ENCODE measurements at places on chromosomes 13 and 19.

- DNase-seq = no peak
Observed at GRCh38 chr13:28527629-28528028, 32.7 kb upstream of the FLT1 start.

DNA sequence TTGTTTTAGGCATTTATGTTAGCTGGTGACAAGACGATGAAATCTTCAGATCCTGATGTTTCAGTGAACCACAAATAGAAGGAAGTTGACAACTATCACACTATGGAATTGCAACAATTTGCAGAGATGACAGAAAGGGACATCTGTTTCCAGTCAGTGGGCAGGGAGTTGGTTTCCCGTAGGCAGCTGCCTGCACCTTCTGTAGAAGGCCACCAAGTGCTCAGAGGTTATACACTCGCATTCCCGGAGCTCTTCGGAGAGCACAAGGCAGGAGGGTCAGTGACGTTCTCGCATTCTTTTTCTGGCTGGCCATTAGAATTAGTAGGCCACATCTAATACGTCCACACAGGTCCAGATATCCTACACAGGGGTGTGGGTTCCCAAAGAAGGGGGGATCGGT, 129.4 kb downstream of the SHISA2 start:
- no peak for DNase-seq

GRCh38 chr13:43776006-43776405, 10.8 kb downstream of the ENOX1 start:
- no peak for DNase-seq

DNA sequence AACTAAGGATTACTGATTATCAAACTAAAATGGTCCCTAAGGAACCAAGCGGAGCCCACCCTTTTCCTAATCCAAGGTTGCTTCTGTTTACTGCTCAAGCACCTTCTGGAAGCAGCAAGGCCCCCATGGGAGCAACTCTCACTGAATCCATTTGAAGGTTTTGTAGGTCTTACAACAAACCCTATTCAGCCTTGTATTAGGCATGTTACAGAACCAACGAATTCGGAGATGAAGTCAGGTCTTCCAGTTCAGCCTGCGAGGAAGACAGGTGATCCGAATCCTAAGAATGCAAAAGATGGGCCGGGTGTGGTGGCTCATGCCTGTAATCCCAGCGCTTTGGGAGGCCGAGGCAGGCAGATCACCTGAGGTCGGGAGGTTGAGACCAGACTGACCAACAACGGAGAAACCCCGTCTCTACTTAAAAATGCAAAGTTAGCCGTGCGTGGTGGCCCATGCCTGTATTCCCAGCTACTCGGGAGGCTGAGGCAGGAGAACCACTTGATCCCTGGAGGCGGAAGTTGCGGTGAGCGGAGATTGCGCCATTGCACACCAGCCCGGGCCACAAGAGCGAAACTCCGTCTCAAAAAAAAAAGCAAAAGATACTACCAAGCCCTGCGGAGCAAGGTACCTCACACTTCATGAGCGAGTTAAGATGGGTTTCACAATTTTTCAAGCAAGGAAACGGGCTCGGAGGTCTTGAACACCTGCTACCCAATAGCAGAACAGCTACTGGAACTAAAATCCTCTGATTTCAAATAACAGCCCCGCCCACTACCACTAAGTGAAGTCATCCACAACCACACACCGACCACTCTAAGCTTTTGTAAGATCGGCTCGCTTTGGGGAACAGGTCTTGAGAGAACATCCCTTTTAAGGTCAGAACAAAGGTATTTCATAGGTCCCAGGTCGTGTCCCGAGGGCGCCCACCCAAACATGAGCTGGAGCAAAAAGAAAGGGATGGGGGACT, 609 bp downstream of the ZAR1L start:
- no peak for DNase-seq

GRCh38 chr13:109389892-109390345, 396.5 kb downstream of the IRS2 start:
- DNase-seq = no peak

DNA sequence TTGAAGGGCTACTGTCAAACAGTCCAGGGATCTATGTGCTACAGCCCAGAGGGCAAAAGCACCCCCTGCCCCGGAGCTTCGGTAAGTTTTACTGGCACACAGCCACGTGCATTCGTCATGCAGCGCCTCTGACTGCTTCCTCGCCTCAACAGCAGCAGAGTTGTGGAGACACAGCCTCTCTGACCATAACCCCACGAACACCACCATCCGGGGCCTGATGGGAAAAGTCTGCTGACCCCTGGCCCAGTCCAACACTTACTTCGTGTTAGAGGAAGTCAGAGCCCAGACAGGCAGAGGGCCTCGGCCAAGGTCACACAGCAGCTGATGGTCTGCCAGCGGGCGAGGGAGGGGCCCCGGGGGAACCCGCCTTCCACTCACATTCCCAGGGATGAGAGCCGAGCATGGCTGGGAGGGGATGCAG, 5.1 kb downstream of the CBARP start:
- DNase-seq = peak; percentile 54

DNA sequence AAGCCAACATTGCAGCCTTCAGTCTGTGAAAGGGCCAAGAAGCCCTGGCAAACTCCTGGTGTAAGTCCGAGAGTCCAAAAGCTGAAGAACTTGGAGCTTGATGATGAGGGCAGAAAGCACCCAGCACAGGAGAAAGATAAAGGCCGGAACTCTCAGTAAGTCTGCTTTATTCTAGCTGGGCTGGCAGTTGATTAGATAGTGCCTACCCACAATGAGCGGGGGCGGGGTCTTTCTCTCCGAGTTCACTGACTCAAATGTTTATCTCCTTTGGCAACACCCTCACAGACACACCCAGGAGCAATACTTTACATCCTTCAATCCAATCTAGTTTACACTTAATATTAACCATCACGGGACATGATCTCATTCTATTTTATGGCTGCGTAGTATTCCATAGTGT, 1317.1 kb downstream of the SLITRK1 start:
- no peak for DNase-seq

DNA sequence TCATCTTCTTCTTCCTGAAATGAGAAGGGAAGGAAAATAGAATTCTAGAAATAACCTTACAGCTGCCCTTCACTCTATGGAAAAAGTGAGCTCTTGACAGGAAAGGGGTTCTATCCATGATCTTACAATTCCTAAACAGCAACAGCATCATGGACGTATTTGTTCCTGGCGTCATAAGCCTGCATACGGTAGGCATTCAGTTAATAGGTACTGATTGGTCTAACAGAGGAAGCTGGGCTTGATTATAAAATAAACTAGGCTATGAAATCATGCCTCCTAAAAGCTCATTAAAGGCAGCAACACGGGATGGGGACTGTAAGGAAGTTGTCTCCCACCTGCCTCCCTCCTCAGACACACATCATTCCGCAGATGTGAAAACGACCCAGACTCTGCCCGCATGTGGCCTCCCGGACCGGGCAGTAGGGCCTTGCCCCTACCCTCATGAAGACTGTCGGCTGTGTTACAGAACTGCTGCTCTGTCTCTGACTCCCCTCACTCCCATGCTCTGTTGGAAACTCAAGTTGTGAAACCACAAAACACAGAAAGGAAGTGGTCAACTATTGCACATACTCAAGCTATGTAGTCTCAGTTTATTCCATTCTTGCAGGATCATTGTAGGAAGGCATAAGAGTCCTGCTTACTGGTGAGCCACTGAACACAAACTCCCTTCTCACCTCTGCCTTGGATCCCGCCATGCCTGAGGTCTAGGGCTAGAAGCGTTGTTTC, 129.8 kb downstream of the DLEU7 start:
- DNase-seq = no peak

DNA sequence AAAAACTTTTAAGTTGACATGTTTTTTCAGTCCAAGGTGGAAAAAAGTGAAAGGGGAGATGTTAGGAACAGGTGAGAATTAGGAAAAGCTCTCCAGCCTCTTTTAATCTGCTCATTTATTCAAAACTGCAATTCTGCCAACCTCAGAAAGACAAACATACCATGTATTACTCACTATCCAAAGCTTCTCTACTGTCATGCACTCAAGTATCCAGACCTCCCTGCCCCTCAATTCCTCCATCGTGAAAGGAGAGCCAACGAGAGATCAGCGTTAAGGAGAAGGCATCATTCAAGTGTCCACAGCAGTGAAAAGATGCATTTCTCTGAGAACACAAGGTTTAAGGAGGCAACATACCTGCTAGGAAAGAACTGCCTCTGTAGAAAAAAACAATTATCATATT, 24.5 kb downstream of the DIAPH3 start:
- no peak for DNase-seq

GRCh38 chr19:7907122-7907521, 3.4 kb downstream of the MAP2K7 start:
- no peak for DNase-seq

- no peak for DNase-seq
Observed at GRCh38 chr19:5877882-5878281, 7.5 kb upstream of the FUT5 start.

GRCh38 chr19:46704379-46705076, 12.4 kb downstream of the PRKD2 start:
- DNase-seq = peak; percentile 64

GRCh38 chr13:31859571-31859970, 120.2 kb downstream of the RXFP2 start:
- DNase-seq = no peak
